Fibroblast of skin of scalp (primary cell): ENCODE measurements at places on chromosomes 1 and 21.

GRCh38 chr1:221157026-221157761, 278.0 kb downstream of the HLX start:
- no peak for DNase-seq

- no peak for DNase-seq
These were observed 12.6 kb upstream of the SAMD11 start for GRCh38 chr1:910881-911721.

GRCh38 chr1:87795615-87796337, 467.1 kb downstream of the LMO4 start:
- DNase-seq = no peak

DNA sequence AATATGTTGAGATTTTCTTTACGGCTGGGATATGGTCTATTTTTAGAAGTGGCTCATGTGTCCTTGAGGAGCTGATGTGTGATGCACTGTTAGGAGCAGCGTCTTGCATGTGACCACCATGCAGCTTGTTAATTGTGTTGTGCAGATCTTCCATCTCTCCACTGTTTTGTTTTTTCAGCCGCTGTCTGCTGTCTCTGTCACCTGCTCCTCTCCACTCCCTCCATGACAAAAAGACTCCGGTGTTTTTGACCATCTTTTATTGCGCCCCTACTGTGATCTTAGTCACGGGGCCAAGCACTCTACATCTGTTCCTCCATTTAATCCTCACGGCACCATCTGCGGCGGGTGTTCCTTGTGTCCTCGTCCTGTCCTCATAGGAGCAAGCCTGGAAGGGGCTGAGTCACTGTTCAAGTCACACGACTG, 51.8 kb downstream of the ADARB1 start:
- no peak for DNase-seq

DNA sequence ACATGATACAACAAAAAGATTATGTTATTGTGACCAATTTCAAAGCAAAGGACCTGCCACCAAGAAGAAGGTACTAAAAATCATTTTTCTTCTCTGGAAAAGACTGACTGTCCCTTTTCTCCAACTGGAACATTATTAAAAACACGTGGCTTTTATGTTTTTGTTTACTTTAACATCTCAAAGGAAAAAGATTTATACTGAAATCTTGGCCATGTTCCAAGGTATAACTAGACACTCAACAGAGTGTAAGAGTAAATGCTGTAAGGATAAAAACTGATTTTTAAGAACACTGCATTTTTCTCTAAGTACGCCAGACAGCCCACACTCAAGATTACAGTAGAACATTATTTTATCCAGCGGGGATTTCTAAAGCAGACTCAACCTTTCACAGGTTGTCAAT, 62.1 kb downstream of the BRWD1 start:
- peak; percentile 28 for DNase-seq

DNA sequence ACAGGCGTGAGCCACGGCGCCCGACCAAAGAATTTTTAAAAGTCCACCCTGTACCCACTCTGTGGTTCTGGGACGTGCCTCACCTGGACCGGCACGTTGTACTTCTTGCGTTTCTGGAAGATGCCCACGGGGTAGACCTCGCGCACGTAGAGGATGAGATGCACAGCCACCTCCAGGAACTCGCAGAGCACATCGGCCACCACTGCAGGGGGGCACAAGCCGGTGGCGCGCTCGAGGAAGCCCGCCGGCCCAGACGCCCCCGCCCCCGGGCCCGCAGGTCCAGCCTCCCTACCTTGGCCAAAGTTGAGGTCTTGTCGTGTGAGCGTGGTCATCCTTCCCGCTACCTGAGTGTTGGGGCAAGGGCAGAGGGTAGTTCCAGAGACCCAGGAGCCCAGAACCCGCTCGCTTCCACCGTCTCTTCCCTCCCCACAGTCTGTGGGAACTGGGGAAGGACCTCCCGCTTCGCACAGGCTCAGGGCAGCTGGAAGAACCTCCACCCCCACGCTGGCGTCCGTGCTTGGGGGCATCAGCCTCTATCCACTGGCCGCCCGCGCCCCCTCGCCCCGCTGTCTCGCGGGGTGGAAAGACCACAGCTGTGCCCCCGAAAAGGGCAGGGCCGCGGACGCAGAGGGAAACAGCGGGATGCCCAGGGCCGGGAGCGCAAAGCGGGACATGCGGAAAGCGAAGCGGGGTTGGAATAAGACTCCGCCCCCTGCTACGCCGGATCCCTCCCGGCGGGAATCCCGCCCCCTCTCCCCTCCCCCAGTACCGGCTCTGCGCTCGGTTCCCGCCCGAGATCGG, 478 bp downstream of the MAD2L2 start:
- DNase-seq = no peak

- no peak for DNase-seq
These were observed 21.8 kb upstream of the SPOCD1 start for GRCh38 chr1:31837451-31838158.

- no peak for DNase-seq
These were observed 25.7 kb downstream of the EPHA10 start for GRCh38 chr1:37739222-37739621.

DNA sequence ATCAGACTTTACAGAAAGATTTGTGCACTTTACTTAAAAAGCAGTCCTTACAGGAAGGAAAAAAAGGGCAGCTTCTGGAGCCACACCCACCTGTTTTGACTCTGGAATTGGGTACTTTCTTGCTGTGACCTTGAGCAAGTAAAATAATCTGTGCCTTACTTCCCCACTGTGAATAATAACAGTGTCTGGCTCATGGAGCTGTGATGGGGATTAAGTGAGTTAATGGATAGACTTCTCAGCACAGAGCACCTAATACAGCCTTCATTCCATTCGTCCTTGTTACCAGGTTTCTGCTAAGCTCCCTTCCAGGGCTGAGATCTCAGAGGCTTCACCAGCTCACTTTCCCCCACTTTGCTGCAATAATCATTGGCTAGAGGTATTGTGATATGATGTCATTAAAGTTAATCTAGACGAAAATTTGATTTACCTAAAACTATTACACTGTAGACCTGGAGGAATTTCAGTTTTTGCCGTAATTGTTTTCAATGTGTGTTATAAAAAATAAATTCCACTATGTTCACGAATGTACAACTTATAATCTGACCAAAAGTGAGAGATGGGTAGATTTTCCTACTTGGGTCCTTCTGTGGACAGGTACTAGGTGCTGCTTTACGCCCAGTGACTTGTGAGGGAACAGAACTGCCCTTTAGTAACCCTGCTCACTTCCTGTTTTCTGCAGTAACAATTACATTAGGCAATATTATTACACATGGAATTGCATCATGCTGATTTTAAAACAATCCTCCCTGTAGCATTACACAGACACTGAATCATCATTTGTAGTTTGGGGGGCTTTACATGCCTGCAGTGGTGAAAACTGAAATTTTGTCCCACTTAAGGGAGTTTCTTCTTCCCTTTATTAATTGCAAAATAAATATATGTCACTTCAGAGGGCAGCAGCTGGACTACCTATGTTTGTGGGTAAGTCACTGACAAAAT, 19.7 kb upstream of the ABCG1 start:
- peak; percentile 71 for DNase-seq

DNA sequence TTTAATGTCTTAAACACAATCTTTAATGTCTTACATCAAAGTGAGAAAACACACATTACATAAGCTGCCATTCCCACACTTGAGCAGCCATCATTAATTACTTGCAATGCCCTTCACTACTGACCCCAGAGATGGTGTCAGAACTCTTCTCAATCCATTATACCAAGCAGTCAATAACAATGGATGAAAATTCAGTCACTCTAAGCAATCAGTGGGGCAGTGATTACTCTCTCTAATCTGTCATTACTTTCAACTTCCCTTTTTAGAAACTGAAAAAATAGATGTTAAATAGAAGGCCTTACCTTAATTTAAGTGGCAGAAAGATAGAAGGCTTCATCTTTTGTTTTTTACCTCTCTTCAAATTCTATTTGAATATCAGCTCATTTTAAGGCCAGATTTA, 9.7 kb upstream of the FRRS1 start:
- no peak for DNase-seq

DNA sequence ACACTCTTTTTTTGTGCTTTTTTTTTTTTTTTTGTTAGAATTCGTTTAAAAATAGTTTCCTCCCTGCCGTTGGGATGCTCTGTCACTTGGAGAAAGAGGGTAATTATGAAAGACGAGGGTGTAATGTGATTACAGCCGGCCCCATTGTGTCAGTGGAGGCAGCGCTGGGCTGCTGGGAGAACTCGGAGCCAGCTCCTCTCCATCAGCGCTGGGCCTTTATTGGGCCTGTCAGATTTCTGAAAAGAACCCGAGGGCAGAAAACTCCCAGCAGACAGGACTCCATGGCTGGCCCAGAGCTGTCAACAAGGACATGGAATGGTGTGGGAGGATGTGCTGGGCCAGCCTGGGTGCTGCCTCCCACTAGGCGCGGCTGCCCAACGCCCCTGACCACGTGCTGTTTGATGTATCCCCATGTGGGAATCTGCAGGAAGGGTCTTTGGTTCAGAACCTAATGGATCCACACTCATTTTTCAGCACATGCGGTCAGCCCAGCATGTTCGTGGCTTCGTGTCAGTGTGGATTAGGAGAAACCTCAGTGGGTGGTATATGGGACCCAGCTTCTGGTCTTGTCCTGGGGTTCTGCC, 222.6 kb upstream of the KIAA0040 start:
- no peak for DNase-seq

DNA sequence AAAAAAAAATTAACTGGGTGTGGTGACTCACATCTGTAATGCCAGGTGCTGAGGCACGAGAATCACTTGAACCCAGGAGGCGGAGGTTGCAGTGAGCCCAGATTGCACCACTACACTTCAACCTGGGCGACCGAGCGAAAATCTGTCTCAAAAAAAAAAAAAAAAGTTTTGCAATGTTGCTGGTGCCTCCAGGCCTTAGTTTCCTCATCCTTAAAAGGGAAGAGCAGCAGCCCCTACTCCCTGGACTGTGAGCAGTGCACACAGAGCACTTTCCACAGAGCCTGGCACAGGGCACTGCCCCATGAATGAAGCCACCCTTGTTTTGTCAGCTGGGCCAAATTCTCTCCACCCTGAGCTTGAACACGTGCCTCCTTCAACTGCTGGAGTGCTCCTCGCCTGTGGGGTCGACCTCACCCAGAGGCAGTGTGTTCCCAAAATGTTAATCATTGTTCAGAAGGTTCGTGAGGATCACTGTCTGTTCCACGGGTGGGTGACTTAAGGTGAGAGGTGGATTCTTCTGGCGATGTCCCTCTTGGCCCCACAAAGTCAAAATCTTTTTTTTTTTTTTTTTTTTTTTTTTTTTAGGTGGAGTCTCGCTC, 152.1 kb upstream of the TMEM51 start:
- DNase-seq = no peak

GRCh38 chr1:25895365-25895990, 10.7 kb downstream of the STMN1 start:
- peak; percentile 93 for DNase-seq

- DNase-seq = no peak
These were observed 4.5 kb downstream of the GUCA2B start for GRCh38 chr1:42157667-42158066.

GRCh38 chr1:77200293-77200692, 18.9 kb downstream of the PIGK start:
- DNase-seq = no peak

DNA sequence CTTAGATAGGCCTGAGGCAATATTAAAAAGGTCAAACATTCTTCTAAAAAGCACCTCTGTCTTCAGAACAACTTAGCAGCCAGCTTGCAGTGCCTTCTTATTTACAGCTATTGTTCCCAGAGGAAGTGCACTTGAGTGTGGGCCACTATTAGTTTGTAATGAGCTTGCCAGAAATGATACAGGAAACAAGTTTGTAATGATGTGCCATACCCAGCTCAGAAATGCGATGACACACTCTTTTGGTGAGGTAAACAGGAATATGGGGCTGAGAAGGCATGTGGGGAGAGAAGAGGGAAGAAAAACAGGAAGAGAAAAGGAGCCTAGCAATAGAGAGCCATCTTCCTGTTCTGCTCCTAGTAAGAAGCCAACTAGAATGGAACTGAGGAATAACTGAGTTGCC, 295.4 kb downstream of the AGBL4 start:
- no peak for DNase-seq

DNA sequence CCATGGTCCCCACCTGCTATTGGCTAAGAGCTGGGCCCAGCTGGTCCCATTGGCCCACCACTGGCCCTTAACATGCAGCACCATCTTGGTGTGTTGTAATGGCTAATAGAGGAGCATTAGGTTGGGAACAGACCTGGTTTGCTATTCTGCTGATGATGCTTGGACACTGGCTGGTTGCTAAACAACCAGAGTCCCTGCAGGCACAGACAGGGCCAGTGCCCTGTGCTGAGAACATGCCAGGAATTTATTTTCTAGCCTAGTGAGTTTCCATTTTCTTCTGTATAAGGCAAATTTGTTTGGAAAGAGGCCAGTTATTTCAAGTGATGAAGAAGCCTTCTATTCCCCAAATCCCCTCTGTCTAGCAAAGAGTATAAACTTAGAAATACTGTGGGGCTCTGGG, 42.9 kb upstream of the TDRD10 start:
- peak; percentile 29 for DNase-seq

GRCh38 chr1:37478451-37478881, 4.1 kb downstream of the ZC3H12A start:
- no peak for DNase-seq

- no peak for DNase-seq
These were observed 9.7 kb downstream of the SYT6 start for GRCh38 chr1:114144016-114144415.
